ENCODE measurements at places on chromosomes 3 and 15.
A peak's percentile ranks its signal among the peaks of the same experiment; 100 is the strongest.

DNA sequence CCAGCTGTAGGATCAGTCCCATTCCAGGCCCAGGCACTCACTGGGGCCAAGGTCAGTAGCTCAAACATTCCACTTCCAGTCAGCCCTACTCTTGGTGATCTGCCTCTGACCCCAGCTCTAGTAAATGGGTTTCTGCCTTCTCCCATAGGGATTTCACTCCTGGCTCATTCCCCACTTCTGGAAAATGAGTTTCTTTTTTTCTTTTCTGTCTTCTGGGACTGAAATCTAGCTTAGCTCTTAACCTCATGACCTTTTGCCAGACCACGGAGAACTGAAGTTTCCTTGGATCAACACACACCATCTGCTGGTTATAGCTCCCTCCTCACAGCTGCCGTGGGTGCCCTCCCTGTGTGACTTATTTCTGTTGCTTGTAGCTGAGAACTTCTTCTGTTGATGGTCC, 21.3 kb downstream of the MME start:
- peak; percentile 10 for DNase-seq

DNA sequence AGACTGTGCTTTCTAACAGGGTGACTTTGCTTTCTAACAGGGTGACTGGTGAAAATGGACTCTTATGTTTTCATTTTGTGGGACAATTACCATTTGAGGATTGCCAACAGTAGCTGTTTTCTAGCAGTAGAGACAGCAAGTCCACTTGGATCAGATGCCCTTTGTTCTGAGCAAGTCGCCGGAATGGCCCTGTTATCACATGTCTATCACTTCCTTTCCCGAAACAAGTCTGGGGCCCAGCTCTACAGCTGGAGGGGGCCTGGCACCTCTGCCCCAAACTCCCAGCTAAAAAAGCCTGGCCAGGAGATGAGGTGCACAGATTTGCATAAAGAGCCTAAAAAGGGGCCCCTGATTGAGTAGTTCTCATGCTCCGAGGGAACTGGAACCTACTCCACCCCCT, 44.6 kb downstream of the THBS1 start:
- DNase-seq, result no peak

DNA sequence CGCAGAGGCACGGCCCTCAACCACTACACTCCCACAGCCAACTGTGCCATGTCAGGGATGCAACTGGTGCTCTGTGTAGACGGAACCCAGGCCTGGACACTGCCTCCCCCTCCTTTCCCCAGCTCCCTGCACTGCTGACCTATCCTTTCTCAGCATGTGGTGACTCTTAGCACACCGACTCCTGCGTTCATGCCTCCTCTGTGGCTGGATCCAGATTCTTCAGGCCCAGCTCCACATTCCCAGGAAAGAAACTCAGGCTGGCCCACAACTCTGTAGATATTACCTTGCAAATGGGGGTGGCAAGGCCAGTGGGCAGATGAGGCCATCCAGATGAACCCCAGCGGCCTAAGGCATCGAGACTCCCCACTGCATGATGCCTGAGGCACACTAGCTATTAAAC, 272.7 kb downstream of the OCA2 start:
- no peak for DNase-seq

GRCh38 chr3:100008081-100008698, 106.1 kb downstream of the FILIP1L start:
- no peak for DNase-seq

GRCh38 chr15:48596415-48596814, 49.1 kb downstream of the FBN1 start:
- no peak for DNase-seq

DNA sequence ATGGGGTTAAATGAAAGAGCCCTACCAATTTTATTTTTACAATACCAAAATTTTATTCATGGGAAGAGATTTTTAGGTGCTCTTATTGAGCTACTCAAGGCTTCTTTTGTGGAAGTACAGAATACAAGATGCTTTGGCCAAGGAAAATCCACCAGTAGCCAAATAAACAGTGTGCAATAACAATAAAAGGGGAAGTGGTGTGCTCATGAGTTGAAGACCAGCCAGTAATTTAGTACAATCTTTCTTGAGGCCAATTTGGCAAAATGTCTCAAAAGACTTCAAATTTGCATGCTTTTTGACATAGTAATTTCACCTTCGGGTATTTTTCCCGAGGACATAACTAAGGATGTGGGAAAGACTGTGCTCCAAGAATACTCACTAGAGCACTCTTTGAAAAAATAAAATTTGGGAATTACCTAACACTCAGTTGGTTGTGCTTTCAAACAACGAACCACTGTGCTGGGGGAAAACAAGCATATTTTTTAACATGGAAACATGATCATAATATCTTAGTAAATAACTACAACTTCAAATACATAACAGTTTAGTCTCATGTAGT, 294.0 kb downstream of the DIPK2A start:
- no peak for DNase-seq

GRCh38 chr15:40736575-40736974, 18.5 kb downstream of the RMDN3 start:
- DNase-seq, result no peak

DNA sequence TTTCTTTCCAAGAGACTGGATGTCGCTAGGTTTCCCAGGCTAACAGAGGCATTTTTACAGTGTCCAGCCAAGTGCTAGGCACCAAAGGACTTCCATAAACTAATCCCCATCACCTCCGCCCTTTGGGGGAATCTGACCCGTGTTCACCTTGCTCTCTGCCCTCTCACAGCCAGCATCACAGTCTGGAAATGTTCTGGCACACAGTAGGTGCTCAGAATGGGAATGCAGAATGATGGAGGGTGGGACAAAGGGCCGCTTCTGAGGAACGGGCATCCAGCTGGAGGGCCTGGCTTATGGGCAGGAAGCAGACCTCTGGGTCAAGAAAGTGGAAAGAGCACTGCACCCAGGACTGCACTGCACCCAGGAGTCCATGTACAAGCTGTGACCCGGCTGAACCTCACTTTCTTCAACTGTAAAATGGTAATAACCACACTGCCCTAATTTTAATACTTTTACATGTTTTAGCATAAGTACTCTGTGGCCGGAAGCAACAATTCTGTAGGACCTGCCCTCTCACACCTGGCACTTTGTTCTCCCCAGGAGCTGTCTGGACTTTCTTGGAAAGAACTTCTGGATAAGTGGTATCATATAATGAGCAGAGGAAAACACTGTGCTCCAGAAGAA, 901 bp upstream of the NMB start:
- DNase-seq, result no peak

DNA sequence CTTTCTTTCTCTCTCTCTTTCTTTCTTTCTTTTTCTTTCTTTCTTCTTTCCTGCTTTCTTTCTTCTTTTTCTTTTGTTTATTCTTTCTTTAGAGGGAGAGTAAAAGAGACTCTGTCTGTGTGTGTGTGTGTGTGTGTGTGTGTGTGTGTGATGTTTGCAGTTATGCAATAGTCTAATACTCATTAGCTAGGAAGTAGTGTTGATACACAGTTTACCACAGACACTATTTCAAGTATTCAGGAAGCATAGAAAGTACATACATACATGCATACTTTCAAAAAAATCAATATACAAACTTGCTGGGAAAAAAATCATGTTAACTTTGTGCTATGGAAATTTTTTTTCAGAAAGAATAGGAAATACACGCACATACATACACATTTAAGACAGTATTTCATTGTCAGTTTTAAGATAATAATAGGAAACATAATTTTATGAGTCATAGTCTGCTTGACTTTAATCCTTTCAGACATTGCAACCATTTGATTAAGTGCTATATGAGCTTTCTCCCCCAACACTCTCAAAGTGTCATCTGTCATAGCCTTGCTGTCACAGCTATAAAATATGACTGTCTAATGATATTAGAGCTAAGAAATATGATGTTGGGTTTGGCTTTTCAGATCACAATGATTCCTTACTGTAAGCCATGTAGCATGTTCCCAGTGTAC, 74.9 kb upstream of the EPHA3 start:
- DNase-seq, result no peak

DNA sequence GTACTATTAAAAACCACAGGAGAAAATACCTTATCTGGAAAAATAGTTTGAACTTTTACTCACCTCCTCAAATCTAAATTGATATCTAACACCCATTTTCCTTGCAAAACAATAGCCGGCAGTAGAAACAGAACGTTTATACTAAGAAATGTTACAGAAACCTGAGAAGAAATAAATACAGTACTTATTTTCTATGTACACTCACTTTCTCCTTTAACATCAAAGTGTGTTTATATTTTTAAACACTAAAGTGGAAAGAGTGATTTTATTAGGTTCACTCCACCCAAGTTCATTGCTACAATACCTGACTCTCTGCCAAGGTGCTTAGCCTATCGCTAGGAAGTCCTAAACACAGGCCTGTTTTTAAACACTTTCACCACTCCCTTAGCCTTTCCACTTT, 87.8 kb upstream of the TJP1 start:
- DNase-seq, result no peak

DNA sequence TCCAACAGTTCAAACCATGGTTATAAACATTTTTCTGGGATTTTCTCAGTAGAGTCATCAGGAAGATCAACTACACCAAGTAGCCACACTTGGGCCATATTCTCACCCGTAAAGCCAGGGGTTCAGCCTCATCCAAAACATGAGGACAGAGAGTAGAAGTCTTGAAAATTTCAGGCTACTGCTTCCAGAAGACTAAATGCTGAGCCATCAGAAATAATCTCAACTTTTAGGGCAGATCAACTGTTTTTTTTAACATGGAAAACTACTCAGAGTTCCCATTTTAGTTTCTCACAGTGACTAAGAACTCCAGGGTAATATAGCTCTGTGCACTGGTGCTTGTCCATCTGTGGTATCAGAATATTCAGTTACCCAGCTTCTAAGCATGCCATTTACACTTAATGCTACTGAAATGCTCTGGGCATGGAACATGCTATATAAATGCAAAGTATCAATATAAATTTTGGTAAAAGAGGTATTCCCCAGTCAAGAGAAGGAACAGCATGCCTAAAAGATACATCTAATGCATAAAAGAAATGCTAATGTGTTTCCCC, 300.1 kb upstream of the LRRN1 start:
- DNase-seq, result no peak

- DNase-seq, result peak; percentile 65
These were observed 1.7 kb downstream of the LRRN1 start for GRCh38 chr3:3800685-3801493.

- DNase-seq, result no peak
These were observed 120.9 kb downstream of the NEK11 start for GRCh38 chr3:131147534-131147933.

DNA sequence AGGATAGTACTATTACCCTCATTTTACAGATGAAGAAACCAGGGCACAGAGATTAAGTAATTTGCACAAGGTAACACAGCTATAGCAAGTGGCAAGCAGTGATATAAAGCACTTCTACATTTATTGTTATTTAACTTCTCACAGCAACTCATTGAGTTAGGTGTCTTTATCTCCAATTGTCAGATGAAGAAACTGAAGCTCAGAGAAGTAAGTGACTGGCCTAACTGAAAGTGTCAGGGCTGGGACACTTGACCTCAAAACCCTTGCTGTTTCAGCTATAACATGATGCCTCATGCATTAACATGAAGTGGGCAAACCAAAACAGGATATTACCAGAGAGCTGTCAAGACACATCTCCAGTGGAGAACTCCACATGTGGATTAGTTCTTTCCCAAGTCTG, 65.8 kb upstream of the LEKR1 start:
- no peak for DNase-seq

DNA sequence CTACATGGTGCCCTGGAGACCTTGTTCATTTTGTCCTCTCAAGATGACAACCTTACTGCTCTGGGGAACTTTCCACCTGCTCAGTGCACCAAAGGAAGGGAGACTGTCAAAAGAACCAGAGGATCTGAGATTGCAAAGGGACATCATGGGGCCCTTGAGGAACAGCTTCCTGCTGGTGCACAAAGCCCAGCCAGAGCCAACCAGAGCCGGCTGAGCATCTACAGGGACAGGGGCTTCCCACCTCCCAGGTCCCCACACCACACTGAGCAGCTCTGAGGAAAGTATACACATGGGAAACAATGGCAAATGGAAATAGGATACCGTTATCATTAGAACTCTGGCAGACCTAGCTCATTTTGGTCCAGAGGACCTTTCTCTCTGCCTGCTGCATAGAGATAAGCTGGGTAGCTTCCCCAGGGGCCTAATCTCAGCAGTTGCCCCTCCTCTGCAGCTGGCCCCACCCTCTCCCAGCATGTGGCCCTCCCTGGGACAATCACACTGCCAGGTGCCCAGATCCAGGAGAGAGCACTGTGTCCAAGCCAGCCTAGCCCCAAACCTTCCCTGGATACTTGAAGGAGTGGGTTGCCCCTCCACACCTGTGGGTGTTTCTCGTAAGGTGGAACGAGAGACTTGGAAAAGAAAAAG, 123.4 kb upstream of the PRR20G start:
- DNase-seq, result peak; percentile 77

DNA sequence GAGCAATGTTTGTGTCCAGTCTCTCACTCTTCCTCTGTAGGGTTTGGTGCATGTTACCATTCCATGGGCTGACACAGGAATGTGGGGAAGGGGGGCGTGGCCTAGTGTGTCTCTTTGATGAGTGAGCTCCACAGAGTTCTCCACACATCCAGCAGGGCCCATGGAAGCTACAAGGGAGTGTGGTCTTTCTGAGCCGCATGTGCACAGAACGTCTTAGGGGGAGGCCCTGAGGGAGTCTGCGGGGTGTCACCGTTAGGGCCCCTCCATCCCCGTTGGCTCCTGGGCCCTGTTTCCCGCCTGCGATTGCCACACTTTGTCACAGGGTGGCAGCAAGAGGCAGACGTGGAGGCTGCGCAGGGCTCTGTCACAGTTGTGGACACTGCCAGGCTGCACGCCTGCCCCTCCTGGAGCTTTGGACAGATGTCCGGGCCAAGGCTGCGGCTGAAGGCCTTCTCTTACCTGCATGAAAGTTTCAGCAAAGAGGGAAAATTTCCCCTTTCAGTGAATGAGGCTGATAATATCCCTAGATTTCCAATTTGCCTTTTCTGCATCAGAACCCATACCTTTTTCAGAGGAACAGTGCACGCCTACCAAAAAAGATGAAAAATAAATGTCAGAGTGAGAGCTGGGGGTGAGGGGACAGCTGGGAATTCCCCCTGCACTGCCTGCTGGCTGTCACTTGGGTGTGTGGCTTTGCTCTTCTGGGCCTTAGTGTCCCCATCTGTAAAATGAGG, 24.3 kb downstream of the CACNA2D3 start:
- peak; percentile 82 for DNase-seq

DNA sequence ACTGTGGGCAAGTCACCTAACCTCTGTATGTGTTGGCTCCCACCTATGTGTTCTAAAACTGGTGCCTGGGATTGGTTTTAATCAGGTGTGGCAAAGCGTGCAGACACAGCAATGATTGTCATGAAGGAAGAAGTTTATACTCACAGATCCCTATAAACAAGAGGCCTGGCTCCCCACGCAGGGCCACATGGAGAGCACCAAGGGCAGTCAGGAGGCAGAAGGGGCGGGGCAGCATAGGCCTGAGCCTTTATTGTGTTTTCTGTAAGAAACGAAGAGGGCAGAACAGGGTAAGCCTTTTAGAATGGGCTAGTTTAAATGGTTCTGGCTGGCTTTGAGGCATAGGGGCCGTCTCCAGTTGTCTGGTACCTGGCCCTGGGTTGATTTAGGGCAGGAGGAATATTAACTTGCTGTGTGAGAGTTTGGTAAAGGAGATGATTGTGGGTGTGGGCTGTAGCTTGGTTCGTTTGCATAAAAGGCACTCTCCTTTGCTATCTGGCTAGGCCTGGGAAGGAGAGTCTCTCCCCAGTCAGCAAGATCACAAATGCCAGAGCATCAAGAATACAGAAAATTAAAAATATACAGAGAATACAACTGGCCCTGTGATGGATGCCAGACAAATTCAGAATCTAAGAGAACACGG, 2.2 kb upstream of the FBXW12 start:
- peak; percentile 8 for DNase-seq
